ENCODE measurements at places on chromosomes 12 and 14. TPM values are rescaled to one million over a fixed set of nuclear protein-coding genes. Genes with fewer than 3 reads are reported as not detected.
A peak's percentile ranks its signal among the peaks of the same experiment; 100 is the strongest.

DNA sequence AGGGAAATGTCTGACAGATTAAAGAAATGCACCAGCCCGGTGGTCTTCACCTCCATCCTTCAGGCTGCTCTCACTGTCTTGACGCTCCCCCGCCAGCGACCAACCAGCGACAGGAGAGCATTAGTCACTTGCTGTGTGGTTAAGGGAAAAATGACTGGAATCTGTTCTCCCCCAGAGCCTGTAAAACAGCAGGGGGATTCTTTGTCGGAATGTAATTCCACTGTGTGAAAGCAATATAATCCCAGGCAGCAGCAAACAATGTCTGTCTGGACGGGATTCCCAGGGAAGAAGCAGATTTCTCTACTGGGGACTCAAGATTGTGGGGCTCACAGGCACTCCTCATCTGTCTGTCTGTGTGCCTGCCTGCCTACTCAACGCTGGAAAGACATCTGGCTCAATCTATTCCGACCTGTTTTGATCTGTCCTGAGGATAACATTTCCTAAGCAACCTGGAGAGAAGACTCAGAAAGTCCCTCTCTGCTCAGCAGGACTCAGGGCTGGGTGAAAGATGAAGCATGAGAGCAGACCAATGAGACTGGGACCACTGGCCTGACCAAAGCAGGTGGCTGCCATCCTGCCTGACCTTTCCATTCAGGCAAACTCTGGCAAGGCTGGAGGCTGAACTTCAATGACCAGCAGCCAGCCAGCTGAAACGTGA, 54.6 kb downstream of the NUAK1 start:
- DNase-seq = peak; percentile 74

The MUCL1 gene
- not detected for total RNA-seq

DNA sequence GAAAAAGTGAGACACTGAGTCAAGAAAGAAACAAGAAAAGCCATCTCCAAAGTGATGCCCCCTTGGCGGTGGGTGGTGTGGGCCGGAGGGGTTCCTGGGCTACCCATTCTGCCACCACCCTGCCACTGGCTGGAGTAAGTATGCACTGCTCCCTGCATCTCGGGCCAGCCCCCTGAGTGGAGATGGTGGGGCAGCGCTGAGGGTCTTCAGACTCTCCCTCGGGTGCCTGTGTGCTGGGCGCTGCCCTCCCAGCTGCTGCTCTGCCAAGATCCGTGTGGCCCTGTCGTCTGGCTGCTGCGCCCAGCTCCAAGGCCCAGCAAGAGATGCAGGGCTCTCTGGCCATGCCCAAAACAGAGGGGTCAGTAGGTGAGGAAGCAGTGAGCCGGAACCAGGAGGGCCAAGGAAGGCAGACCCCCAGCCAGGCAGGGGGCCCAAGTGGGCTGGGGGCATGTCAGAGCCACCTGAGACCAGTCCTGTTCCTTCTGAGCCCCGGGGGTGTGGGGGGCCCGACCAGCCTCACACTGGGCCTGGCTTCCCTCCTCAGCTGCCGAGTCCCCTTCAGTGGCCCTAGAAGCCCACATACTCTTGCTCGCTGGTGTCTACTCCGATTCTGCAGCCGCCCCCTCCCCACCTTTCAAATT, 5.2 kb downstream of the GPR132 start:
- no peak for DNase-seq

- no peak for DNase-seq
These were observed 185.2 kb downstream of the AEBP2 start for GRCh38 chr12:19624491-19624890.

The RNASE2 gene
- not detected for total RNA-seq

GRCh38 chr14:105065280-105066228, at the start of gene GPR132:
Gene GPR132, minus strand, starts transcription at chr14:105065430. Its CDS starts 10,010 bp downstream, at chr14:105055420.
- peak; percentile 28 for DNase-seq

The LRRC10 gene
- not detected for total RNA-seq

DNA sequence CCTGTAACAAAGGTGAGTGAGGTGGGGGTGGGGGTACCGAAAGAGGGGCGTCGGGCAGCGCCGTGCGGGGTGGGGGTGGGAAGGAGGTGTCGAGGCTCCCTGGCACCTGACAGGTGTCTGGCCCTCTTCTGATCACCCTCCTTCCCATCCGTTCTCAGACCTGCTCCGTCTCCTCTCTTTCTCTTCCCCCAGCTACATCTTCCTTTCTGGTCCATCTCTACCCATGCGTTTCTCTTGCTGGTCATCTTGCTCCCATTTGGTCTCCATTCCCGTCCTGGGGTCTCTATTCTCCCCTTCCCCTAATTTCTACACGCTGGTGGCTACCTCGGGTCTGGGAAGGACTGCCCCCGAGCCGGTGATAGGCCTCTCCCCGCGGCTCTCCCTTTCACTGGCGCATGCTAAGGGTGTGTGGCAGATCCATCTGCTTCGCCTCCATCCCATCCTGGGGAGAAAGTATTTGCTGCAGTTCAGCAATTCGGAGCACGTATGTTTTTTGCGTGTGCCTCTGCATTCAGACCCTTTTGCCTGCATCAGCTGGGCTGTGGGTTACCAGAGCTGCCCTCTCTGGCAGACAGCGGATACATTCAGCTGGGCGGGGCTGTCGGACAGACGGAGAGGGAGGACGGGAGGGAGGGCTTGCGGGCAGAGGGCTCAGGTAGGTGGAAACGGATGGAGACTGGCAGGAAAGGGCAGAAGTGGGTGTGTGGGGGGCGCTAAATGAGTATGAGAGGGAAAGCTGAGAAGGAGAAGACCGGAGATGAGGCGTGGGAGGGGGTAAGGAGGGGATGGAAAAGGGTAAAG, 730 bp downstream of the CLSTN3 start:
- DNase-seq = peak; percentile 89

GRCh38 chr12:101920906-101921305, 43.5 kb downstream of the DRAM1 start:
- DNase-seq = no peak

GRCh38 chr12:115763376-115763775, 514.1 kb downstream of the MED13L start:
- DNase-seq = no peak

The FSCB gene
- not detected for total RNA-seq

DNA sequence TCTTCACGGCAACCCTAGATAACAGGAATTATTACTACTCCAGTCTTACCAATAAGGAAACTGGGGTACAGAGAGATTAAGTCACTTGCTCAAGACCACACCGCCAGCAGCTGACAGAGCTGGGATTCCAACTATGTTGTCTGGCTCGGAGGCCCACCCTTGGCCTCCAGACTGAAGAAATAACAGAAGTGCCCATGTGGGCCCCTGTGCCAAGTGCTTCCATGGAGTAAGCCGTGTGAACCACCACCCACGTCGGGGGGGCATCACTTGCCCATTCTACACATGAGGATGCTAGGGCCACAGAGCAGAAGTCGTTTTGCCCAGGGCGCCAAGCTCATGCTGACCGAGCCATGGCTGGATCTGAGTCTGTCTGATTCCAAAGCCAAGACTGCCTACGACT, 926 bp upstream of the CMKLR1 start:
- no peak for DNase-seq

DNA sequence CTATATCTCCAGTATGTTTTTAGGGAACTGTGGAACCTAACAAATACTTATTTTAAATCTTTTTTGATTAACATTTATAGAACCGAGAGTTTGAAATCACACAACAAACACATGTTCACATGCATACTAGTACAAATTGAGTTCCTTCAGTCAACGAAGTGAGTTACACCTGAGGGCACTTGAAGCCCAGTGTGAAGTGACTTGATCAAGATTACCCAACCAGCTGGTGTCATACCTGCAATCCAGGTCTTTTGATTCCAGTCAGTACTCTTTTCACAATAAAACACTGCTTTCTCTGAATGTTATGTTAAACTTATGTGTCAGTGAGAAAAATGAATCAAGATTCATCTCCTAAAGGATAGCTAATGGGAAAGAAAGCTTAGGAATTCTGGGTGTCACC, 35.2 kb downstream of the VRK1 start:
- no peak for DNase-seq

The BDKRB1 gene
- total RNA-seq = not detected

The CDC42BPB gene
- total RNA-seq = 97.3 TPM

DNA sequence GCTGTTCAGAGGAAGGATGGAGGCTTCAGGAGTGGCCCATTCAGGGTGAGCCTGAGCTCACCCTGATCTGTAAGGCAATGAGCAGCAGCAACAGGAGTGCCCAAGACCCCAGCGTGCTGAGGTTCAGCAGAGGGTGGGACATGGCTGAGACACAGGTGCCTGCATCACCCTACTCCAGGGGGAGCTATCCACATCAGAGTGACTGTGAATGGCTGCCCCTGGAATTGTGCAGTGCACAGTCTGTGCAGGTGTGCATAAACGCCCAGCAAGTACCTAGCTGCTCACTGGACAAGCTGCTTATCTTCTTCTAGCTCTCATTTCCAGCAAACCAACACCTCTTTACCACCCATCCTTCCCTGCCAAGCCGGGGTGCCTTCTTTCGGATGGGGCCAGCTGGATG, 140.6 kb upstream of the PRMT8 start:
- no peak for DNase-seq

DNA sequence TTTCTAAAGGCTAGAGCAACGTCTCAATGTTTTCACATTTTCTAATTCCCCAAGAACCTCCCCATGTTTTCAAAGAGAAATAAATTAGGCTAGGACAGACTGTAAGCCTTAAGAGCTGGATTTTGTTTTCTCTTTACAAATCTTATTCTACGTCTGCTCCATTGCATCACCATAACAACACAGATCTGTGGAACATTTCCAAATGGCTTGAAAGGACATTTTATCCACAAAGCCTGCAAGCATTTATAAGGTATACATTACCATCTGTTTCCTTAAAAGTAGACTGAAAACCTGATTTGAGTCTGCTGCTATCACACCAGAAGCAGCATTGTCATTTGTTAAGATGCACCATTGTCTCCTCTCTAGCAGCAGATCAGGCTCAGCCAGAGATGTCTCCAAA, 115.3 kb upstream of the PLEKHA5 start:
- no peak for DNase-seq

DNA sequence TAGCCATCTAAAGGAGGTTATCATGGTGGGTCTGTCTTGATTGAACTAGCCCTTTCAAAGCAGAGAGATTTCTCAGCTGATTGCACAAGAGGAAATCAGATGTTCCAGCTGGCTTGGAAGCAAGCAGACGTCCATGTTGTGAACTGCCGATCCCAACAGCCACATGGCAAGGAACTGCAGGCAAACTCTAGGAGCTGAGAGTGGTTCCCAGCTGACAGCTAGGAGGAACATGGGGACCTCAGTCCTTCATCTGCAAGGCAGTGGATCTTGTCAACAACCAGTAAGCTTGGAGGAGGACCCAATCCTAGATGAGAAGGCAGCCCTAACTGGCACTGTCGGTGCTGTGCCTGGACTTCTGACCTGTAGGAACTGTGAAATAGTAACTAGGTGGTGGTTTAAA, 7.7 kb downstream of the ACVR1B start:
- no peak for DNase-seq

Data from H9 (cell line).